Stimulated activated CD4-positive, alpha-beta T cell treated with anti-CD3 and anti-CD28 coated beads, Interleukin-4, amount 100 ng/mL, for 1 hour (primary cell): ENCODE measurements at places on chromosomes 5 and 9.

- no peak for DNase-seq
These were observed 141.9 kb downstream of the ST8SIA4 start for GRCh38 chr5:100761192-100761591.

DNA sequence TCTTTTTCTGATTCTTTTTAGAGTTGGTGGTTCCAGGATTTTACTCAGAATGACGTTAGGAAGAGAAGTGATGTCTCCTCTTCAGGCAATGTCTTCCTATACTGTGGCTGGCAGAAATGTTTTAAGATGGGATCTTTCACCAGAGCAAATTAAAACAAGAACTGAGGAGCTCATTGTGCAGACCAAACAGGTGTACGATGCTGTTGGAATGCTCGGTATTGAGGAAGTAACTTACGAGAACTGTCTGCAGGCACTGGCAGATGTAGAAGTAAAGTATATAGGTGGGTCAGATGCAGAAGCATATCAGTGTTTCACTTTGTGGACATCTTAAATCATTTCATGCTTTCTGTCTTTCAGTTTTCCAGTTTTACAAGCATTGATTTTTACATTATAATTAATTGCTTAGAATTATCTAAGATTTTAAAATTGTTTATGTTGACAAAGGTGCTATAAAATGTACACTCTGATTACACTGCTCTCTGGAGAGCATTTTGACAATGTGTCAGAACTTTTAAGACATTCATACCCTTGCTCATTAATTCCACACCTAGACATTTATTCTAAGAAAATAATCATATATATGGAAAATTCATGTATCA lies 36.6 kb downstream of the NLN start:
- DNase-seq, result no peak

GRCh38 chr9:114355821-114356220 lies 26.2 kb downstream of the ORM2 start:
- no peak for DNase-seq

GRCh38 chr5:52504584-52505240 lies 283.0 kb upstream of the ITGA1 start:
- DNase-seq, result no peak

DNA sequence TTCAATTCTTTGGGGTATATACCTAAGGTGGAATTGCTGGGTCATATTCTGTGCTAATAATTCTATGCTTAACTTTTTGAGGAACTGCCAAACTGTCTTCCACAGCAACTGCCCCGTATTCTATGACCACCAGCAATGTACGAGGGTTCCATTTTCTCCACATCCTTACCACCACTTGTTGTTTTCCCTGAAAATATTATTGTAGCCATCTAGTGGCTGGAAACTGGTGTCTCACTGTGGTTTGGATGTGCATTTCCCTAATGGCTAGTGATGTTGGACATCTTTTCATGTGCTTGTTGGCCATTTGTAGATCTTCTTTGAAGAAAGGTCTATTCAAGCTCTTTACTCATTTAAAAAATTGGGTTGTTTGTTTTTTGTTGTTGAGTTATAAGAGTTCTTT lies 30.7 kb downstream of the MSX2 start:
- no peak for DNase-seq

- DNase-seq, result no peak
These were observed 89.1 kb upstream of the MINAR2 start for GRCh38 chr5:129658801-129659200.

DNA sequence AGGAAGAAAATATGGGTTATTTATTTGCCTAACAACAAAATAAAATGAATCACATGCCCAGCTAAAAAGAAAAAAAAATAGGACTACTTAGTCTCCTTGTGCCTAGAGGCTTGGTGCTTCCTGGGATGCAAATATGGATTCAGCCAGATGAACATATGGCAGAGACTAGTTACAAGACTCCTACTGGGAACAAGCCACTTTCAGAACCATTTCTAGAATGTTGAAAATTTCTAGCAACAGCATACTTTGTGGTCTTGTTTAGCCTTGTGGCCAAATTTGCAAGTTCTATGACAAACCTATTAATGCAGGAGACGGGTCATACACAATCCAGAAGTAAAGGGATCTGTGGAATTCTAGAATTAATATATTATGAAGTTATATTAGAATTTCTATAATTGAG lies 198.7 kb downstream of the CHSY3 start:
- DNase-seq, result no peak

DNA sequence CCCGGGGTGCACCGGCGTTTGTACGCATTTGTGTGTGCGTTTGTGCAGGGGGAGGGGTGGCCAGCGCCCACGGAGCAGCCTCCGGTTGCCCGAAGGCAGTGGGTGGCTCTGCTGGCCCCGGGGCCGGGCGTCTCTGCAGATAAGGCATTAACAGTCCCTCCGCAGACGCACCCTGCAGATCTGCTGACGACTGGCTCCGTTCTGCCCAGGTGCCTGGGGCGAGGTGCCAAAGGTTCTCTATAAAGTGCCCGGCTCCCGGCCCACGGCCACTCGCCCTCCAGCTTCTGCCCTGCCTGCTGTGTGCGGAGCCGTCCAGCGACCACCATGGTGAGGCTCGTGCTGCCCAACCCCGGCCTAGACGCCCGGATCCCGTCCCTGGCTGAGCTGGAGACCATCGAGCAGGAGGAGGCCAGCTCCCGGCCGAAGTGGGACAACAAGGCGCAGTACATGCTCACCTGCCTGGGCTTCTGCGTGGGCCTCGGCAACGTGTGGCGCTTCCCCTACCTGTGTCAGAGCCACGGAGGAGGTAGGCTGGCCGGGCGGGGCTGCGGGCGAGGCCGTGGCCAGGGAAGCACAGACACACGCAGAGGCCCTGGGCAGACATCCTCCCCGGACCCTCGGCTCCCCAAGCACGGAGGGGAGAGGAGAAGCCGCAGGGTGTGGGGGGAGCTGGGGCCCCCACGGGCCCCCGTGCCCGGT lies at the start of gene SLC6A19:
Gene SLC6A19, plus strand, starts transcription at position 269 of the 699 bp plus-strand sequence. Its CDS starts 56 bp downstream, at position 325.
- no peak for DNase-seq

DNA sequence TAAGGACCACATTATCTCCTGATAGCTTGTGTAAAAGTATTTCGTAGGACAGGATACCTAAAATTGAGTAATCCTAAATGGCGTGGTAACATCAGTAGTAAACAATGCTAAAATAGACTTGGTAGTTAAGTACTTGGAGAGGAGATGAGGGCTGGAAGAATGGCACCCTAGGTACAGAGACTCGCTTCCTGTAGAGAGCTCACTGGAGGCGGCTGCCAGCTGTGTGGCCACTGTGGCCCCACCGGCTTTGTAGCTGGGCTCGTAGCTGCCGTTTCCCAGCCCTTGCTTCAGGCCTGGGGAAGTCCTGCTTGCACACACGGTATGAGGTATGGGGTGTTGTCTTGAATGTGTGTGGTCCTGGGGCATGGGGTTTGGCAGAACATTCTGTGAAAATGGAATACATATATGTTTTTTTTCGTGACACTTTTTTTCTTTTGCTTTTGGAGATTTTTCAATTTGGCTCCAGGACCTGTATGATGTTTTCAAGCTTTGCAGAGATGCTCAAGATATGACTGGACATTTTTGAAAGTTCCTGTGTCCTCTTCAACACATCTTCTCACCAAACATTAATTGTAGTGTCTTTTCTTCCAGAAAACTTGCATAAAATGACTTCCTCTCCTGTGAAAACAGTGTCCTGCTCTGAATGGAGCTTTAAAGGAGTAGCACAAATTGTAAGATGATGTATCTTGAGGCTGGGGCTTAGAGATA lies 58.0 kb downstream of the RCL1 start:
- DNase-seq, result no peak

- peak; percentile 30 for DNase-seq
These were observed 22.1 kb downstream of the SARDH start for GRCh38 chr9:133715866-133716563.

GRCh38 chr5:121725450-121725849 lies 126.2 kb upstream of the FTMT start:
- DNase-seq, result no peak

- DNase-seq, result no peak
These were observed 17.9 kb downstream of the ITGA1 start for GRCh38 chr5:52805615-52806014.

DNA sequence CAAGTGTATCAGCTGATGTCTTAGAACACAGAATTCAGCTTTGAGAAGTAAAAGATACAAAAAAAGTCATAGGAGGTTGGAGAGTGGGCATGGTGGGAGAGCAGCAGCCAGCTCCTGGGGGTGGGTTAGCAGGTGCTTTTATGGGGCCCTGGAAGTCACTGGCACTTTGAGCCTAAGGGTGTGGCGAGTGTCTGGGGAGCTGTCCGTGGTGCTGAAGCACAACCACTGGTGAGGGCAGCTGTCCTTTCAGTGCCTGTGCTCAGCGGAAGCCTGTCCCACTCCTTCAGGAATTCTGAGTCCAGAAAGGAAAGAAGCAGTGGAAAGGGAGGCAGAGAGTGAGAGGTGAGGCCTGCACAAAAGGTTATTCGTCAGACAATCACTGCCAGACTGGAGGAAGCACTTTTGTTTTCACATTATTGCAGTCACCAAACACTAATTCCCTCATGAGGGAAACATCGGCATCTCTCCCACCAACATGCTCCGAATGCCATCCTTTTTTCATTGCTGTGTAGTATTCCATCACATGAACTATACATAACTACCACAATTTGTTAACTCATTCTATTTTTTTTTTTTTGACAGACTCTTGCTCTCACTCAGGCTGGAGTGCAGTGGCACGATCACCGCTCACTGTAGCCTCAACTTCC lies 59.4 kb upstream of the RAPGEF1 start:
- peak; percentile 59 for DNase-seq

- DNase-seq, result no peak
These were observed 56.0 kb downstream of the RASGRF2 start for GRCh38 chr5:81016116-81016515.

GRCh38 chr5:43141211-43141610 lies 20.5 kb downstream of the ZNF131 start:
- no peak for DNase-seq
